ENCODE measurements at places on chromosomes 1 and 21. TPM values are rescaled to one million over a fixed set of nuclear protein-coding genes. Genes with fewer than 3 reads are reported as not detected.

The PBX1 gene
- total RNA-seq: not detected

The KIF21B gene
- total RNA-seq: 55.7 TPM

The MYOM3 gene
- not detected for total RNA-seq

The RIPK4 gene
- 0.62 TPM for total RNA-seq

The MEX3A gene
- total RNA-seq: 0.34 TPM

The AMIGO1 gene
- total RNA-seq: 2.5 TPM

The AADACL4 gene
- not detected for total RNA-seq

The DNM3 gene
- total RNA-seq: 0.35 TPM

The HENMT1 gene
- 26.1 TPM for total RNA-seq

The MFSD2A gene
- total RNA-seq: 22.3 TPM

The BCL2L15 gene
- 0.88 TPM for total RNA-seq

The TNFRSF1B gene
- 187 TPM for total RNA-seq

The GNG4 gene
- total RNA-seq: 1.9 TPM

The CLCA1 gene
- not detected for total RNA-seq

The HSPB7 gene
- not detected for total RNA-seq

The PCNT gene
- total RNA-seq: 53.4 TPM

The TRIM67 gene
- not detected for total RNA-seq

The CFAP74 gene
- 0.31 TPM for total RNA-seq

The PDPN gene
- not detected for total RNA-seq

The HES2 gene
- not detected for total RNA-seq

The CFAP410 gene
- 14.8 TPM for total RNA-seq

The SIPA1L2 gene
- 1.6 TPM for total RNA-seq

The LSS gene
- total RNA-seq: 16.7 TPM

The ZNF648 gene
- total RNA-seq: not detected

The TTC34 gene
- total RNA-seq: 0.58 TPM

The RNASEL gene
- 4.3 TPM for total RNA-seq

The GCSAML gene
- total RNA-seq: 3.1 TPM

The JAM2 gene
- total RNA-seq: 2.5 TPM

The SNX7 gene
- total RNA-seq: not detected

The ADAMTSL4 gene
- 0.10 TPM for total RNA-seq

The RSPH1 gene
- total RNA-seq: 0.32 TPM

The LORICRIN gene
- not detected for total RNA-seq

The LRRC3 gene
- total RNA-seq: 1.8 TPM

The KCNE2 gene
- not detected for total RNA-seq

The TSNAX gene
- total RNA-seq: 48.8 TPM

The CELA2B gene
- not detected for total RNA-seq

The SLC35F3 gene
- total RNA-seq: 7.5 TPM

The HYI gene
- 5.6 TPM for total RNA-seq

The OR6N1 gene
- total RNA-seq: not detected

The CYYR1 gene
- total RNA-seq: not detected

The VANGL2 gene
- total RNA-seq: 0.31 TPM

The PI4KB gene
- total RNA-seq: 49.4 TPM
